Stimulated activated CD4-positive, alpha-beta T cell treated with anti-CD3 and anti-CD28 coated beads, Interleukin-4, amount 100 ng/mL, for 4 hours (primary cell): ENCODE measurements at places on chromosomes 12 and 14.

DNA sequence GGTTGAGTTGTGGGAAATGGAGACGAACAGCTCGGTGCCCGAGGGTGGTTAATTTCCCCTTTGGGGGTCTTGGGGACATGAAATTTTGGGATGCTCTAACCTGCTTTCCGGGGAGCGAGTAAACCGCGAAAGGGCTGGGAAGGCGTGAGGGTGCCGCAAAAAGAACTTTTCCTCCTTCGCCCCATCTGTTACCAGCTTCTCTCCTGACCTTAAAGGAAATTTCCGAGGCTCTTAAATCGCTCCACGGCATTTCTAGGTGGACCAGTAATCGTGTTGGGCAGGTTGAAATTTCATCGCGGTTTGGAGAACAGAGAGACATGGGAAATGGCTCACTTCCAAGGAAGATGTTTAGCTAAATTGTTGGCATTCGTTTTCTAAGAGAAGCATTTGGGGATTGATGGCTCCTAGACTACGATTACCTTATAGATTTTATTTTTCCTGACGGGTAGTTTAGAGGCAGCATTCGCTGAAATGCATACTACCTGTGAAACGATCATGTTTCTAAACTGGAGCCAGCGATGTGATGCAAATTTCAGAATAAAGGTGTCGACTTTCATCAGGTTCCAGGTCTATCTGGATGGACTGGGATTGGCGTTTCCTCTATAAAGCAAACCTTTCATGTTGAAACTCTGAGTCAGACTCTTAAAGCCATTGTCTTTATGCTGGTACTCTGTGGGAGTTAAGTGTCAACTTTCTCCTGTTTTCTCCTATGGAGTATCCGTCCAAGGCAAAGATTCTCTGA is 414.5 kb downstream of the PCNX1 start:
- DNase-seq = no peak

- no peak for DNase-seq
Observed at GRCh38 chr12:92971859-92972524, 42.9 kb upstream of the EEA1 start.

DNA sequence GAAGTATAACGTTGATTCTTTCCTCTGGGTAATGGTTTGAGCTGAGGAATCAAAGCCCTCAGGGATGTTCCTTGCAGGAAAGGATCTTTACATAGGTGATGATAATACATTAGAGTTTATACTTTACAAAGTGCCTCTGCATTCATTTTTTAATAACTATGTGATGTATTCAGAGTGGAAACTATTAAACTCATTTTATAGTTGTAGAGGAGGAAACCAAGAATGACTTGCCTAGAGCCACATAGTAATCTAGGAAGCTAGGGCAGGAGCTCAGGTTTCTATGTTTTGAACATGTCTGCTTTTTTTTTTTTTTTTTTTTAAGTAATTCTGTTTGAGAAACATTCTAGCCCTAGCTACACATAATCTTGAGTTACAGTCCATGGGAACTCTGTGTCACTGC is 117.3 kb downstream of the TXNDC16 start:
- DNase-seq = no peak

- no peak for DNase-seq
Observed at GRCh38 chr12:17975763-17976162, 114.2 kb downstream of the RERGL start.

GRCh38 chr14:77026930-77027537 is 1.5 kb downstream of the IRF2BPL start:
- DNase-seq = peak; percentile 41

- DNase-seq = no peak
Observed at GRCh38 chr14:95293449-95293848, 26.3 kb downstream of the CLMN start.

GRCh38 chr14:68269136-68269927 is 449.8 kb downstream of the RAD51B start:
- DNase-seq = no peak

- DNase-seq = no peak
Observed at GRCh38 chr14:90093942-90094595, 32.3 kb downstream of the KCNK13 start.
